ENCODE measurements at places on chromosomes 1 and 21.

DNA sequence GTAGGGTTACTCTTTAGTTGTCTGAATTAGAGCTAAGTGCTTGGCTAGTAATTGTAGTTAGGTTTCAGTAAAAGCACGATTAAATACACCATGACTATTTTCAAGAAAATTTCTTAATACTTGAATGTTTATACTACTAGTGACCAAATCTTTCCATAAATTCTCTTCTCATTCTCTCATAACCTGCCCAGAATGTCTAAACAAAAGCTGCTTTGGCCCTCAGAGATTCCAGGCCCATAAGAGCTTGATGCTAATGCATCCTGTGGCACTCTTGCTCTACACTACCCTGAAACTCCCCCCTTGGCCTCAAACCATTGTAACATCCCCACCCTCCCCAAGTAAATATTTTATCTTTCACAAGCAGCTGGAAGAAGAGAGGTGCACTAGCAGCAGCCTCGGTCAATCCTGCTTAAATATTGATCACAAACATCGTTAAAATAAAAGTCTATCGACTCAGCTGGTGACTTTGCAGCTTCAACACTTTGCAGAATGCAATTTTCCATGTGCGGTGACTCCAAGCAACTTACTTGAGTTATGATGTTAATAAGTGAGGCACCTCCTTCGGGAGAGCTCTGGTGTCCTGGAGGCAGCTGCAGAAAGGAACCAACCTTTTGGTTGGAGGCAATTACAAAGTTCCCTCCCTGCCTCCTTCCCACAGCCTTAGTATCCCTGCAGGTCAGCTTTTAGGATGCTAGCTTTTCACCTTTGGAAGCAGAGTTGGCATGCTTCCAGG lies 315.6 kb upstream of the PLXNA2 start:
- no peak for DNase-seq

DNA sequence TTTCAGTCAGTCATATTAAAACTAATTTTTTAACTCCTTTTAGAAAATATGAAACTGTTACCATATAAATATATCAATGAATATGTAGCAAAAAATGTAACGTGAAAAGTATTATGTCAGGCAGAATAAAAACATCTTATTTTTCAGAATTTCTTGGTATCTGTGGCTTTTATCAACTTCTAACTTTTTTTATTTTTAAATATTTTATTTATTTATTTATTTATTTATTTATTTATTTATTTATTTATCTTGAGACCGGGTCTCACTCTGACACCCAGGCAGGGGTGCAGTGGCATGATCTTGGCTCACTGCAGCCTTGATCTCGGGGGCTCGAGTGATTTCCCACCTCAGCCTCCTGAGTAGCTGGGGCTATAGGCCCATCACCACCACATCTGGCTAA lies 87.6 kb downstream of the C21orf91 start:
- no peak for DNase-seq

DNA sequence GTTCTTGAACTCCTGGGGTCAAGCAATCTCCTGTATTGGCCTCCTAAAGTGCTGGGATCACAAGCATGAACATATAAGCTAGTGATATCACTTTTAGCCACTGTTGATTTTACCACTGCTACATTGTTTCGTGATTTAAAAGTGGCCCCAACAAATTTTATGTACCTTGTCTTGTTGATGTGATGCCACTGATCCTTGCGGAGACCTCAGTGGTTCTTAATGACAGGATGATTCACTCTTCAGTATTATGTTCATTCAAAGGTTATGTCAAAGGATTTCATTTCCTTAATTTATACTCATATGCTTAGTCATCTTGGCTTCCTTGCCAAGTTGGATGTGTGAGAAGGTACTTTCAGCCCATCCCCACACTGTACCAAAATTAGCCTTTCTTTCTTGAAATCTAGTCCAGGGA lies 12.1 kb downstream of the PRKACB start:
- DNase-seq = peak; percentile 61

DNA sequence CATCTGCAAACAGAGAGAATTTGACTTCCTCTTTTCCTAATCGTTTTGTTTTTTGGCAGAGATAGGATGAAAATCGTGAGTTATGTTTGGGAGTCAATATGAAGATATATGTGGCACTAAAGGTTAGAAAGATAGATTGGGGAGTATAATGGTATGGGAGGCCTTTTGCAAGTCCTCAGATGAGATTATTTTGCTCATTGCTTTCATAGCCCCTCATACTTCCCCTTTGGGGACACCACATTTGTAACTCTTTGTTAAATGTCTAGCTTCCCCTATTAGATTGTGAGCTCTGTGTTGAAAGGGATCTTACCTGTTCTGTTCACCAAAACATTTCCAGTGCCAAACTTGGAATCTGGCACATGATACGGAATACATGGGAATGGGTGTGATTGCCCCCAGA lies 30.2 kb downstream of the RAVER2 start:
- DNase-seq = no peak

DNA sequence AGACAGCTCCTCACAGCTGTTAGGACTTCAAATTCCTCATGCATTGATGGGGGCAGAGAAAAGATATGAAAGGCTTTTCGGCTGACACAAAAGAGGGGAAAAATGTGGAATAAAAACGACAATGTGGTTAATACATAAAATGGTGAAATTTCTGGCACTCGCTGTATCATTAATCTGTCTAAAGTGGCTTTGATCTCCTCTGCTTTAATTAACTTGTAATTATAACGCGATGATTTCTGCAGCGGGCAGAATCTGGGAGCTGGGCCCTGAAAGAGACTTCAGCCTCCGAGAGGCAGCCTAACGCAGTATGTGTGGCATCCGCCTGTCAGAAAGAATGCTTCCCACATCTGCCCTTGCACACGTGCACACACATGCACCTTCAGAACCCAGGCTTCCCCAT lies 144.1 kb upstream of the IGSF21 start:
- DNase-seq = no peak

All from activated CD4-positive, alpha-beta T cell treated with anti-CD3 and anti-CD28 coated beads, Interleukin-2, Interleukin-6, amounts not matched to agents 100 ng/mL and 50 ng/mL, durations not matched to agents 16 hours and 8 hours (primary cell).